ENCODE measurements at places on chromosomes 3 and 15.

GRCh38 chr15:74265046-74265639 is 29.0 kb downstream of the CCDC33 start:
- no peak for DNase-seq

- DNase-seq: peak; percentile 68
These were observed 5.7 kb upstream of the FOXB1 start for GRCh38 chr15:59998305-59998949.

DNA sequence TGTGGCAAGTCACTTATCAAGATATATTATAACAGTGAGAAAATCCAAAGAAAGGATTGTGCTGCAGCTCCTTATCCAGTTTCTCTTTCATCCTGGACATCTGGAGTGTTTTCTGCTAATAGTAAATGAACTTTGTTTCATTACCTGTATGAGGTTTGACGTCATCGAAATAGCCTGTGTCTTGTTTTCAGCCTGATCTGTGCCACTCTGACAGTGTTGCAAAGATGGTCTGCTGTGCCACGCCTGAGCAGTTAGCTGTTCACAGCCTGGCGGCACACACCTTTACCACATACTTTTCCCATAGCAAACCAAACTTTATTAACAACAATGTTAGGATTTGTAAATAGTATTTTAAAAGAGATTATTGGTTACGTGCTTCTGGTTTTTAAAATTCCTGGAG is 34.0 kb downstream of the YEATS2 start:
- DNase-seq: no peak

- no peak for DNase-seq
These were observed 186.8 kb downstream of the CHST2 start for GRCh38 chr3:143306407-143306806.

GRCh38 chr15:96043591-96044171 is 286.8 kb upstream of the NR2F2 start:
- no peak for DNase-seq

GRCh38 chr15:81351651-81352050 is 22.4 kb downstream of the TMC3 start:
- DNase-seq: no peak

DNA sequence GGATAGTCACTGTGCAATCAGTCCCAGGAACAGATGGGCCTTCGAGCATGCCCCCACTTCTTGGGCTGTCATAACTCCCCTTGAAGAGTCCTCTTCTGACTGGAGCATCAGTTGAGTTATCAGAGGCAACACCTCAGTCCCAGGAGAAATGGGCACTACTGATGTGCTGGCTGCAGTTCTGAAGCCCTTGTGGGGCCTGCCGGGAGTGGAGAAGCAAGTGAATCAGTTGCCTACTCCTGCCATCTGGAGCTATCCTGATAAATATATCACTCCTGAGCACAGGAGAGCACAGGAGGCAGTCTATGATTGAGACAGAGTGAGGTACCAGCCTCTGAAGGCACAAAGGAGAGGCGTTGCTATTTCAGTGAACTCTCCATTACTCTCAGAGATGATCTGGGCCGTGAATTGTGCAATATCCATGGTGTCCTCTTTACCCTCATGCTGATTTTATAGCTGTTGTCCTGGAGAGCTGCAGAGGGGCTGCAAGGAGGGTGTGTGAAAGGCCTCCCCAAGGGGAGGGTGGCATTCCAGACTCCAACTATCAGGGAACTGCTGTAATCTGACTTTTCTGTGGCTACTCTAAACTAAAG is 344.2 kb upstream of the ROPN1 start:
- no peak for DNase-seq

GRCh38 chr15:94416267-94416666 is 184.9 kb downstream of the MCTP2 start:
- no peak for DNase-seq

- DNase-seq: no peak
These were observed 9.8 kb downstream of the ATP2B2 start for GRCh38 chr3:10495614-10496013.

- no peak for DNase-seq
These were observed 46.2 kb upstream of the PRTG start for GRCh38 chr15:55789066-55789660.

GRCh38 chr3:71930056-71930991 is 145.4 kb upstream of the PROK2 start:
- no peak for DNase-seq

DNA sequence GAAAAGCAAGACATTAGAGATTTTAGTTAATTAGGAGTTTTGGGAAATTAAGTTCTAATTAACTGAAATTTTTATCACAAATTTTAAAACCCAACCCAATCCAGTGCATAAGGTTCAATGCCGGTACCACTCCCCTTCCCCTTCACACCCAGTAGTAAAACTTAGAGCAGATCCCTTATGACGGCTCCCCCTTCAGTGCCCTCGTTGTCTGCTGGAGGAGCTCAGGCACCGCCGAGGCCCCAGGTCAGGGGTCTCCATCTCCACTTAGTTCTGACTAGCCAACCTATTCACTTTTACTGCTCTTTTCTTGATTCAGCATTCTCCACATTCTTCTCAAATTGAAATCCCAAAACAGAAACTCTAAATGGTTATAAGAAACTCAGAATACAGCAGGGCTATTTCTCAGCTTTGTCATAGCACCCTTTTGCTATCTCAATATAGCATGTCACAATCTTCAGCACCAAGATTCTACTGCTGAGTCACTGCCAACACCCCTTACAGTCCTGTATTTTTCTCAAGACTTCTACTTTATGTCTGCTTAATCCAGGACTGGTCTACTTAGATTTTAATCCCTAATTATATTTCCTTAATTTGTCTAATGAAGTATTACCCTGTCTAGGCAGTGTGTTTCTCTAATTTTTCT is 39.8 kb downstream of the TUBGCP4 start:
- DNase-seq: no peak

- DNase-seq: no peak
These were observed 60.4 kb upstream of the SEC13 start for GRCh38 chr3:10381336-10381735.

GRCh38 chr3:69388241-69388640 is 2.4 kb upstream of the FRMD4B start:
- no peak for DNase-seq

GRCh38 chr3:131360191-131360755 is 21.3 kb upstream of the NUDT16 start:
- no peak for DNase-seq

DNA sequence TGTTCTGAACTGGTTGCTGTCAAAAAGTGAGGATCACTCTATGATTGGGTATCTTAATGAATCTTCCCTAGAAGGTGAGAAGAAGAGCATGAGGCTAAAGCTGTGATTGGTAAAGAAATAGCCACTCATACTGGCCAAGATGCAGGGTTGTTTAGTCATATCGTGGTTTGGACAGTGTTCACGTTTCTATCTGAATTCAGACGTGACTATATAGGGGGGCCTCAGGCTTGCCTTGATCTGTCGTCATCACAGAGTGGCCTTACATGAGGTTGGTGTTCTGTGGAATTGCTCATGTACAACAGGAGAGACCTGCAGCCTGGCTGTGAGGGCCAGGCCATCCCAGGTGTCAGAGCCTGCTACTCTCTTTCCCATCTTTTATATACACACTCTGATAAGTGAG is 12.4 kb downstream of the RTP2 start:
- no peak for DNase-seq

DNA sequence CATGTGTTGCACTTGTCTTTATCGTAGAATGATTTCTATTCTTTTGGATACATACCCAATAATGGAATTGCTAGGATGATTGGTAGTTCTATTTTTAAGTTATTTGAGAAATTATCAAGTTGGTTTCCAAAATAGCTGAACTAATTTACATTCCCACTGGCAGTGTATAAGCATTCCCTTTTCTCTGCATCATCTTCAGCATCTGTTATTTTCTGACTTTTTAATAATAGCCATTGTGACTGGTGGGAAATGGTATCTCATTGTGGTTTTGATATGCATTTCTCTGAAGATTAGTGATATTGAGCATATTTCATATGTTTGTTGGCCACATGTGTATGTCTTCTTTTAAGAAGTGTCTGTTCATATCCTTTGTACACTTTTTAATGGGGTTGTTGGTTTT is 81.7 kb upstream of the NUDT16 start:
- DNase-seq: no peak

GRCh38 chr3:43144761-43145490 is 39.0 kb upstream of the POMGNT2 start:
- no peak for DNase-seq

- DNase-seq: no peak
These were observed 34.0 kb downstream of the BHLHE40 start for GRCh38 chr3:5013021-5013906.

GRCh38 chr3:181735911-181736310 is 24.2 kb downstream of the SOX2 start:
- no peak for DNase-seq

DNA sequence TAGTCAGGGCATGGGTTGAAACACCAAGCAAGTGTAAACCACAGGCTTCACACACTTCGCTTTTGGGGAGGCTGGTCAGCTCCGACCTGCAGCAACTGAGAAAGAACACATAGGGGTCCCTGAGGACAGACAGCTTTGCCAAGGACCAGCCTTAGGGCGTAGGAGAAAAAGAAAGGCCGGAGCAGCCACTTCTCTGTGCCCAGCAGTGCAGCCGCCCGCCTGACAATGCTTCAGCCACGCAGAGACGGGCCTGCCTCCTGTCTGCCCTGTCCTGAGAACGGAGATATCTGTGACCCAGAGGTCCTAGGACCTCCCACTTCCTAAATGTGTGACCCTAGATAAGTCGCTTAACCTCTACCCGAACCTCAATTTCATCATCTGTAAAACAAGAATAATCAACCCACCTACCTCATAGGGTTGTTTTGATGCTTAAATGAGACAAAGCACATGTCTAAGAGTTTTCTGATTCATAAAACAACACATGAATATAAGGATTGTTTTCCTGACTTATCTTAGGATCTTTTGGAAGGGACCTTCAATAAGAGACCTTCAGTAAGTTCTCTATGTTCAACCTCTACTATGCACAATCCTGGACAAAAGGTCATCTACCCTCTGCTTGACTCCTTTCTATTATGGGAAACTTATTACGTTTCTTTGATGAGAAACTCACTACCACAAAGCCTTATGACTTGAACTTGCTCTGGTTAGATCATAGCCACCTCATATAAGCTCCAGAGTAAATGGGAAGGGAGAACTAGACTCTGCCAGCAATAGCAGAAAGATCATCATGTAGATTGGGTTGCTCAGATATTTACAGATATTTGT is 32.9 kb upstream of the RFTN1 start:
- no peak for DNase-seq

GRCh38 chr15:67521783-67522568 is 1.0 kb downstream of the C15orf61 start:
- DNase-seq: no peak

GRCh38 chr3:4938281-4938982 is 40.8 kb upstream of the BHLHE40 start:
- DNase-seq: no peak

DNA sequence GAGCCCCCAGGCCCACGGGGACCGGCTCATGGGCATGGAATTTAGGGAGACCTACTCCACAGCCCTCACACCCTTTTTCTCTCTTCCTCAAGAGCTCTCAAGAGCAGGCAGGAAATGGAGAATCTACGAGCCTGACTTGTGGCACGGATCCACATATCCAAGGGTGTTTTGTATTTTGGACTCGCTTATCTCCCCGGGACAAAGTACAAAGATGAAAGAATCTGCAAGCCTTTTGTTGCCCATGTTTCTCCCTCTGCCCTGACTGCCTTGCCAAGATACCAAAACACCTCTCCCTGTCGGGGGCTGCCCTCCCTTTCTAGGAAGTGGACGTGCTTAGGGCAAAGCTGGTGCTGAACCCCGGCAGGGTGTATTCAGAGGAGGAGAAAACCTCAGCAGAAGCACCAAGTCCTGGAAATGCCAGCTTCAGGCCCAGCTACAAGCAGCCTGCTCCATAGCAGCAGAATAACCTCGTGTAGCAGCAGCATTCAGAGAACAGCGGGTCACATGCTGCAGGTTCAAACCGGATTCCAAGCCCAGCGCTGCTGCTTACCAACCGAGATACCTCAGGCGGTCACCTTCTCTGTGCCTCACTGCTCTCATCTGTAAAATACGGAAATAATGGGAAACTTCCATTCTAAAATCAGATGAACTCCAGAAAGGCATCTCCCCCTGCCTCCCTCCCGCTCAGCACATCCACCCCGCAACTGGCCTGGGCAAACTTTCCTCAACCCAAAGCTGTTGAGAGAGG is 35.2 kb downstream of the DNASE1L3 start:
- DNase-seq: no peak

GRCh38 chr3:56303487-56303886 is 164.8 kb downstream of the ERC2 start:
- DNase-seq: no peak
